ENCODE measurements at places on chromosomes 12 and 14. TPM values are rescaled to one million over a fixed set of nuclear protein-coding genes. Genes with fewer than 3 reads are reported as not detected.
A peak's percentile ranks its signal among the peaks of the same experiment; 100 is the strongest.

DNA sequence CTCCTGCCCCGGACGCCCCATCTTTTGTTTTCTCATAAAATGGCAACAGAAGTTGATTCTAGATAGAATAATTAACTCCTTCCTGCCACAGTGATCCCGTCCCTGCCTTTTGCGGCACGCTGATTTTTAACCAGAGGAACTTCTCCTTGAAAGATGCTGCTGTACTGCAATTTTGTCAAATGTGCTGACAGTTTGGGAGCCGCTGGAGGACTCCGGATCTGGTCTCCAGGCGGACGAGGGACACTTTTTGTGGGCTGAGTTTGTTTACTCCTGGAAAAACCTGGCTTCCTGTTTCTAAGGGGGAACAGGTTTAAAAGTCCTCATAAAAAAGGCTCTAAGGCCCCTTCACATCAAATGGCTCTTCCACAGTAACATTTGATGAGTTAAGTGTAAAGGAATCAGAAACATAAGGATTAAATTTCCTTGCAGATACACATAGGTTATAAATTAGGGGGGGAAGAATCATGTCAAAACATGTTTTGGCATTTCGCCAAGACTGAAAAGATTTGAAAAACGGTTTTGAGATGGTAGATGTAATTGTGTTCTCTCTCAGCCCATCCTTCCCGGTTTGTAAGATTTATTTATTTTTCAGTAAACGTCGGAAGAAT is 15.5 kb downstream of the FZD10 start:
- H3K4me3 ChIP-seq = no peak overlapping the region
- H3K4me1 ChIP-seq = no peaks in the 10 kb centered on the region
- no peaks in the 10 kb centered on the region for H3K36me3 ChIP-seq
- no peak for DNase-seq

DNA sequence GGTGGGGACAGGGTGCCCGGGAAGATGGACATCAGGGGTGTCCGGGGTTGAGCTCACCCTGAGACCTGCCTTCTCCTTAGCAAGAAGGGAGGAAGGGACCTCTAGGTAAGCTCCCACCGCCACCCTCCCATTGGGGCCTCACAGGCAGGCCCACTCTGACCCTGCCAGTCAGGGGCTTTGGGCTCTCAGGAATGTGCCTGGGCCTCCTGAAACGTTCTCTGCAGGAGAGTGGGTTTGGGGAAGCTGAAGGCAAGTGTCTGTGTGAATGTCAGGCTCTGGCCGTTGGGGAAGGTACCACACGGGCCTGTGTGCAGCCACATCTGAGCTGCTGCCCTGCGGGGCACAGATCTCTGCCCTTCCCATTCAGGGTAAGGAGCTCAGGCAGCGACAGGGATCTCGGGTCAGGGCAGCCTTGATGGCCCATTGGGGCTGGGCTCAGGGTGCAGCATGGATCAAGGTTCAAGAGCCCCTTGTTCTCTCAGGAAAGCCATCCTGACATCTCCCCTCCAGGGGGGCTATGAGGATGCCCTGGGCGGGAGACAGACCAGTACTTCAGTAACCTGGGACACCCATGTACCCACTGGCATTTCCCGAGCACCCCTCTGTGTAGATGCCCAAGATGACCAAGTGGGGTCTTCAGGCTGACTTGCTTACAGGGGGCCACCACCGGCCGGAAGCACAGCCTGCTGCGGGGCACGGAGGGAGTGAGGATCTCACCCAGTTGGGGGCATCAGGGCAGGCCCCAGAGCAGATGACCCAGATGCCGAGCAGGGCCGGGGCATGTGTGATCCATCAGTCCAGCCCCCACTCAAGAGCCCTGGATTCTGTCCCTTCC is 29.7 kb downstream of the FAM222A start:
- H3K27ac ChIP-seq = peak overlapping the region; percentile 45
- no peak for DNase-seq
- peaks cover 30% of the 10 kb centered on the region for H3K4me1 ChIP-seq
- H3K27me3 ChIP-seq = no peaks in the 10 kb centered on the region

DNA sequence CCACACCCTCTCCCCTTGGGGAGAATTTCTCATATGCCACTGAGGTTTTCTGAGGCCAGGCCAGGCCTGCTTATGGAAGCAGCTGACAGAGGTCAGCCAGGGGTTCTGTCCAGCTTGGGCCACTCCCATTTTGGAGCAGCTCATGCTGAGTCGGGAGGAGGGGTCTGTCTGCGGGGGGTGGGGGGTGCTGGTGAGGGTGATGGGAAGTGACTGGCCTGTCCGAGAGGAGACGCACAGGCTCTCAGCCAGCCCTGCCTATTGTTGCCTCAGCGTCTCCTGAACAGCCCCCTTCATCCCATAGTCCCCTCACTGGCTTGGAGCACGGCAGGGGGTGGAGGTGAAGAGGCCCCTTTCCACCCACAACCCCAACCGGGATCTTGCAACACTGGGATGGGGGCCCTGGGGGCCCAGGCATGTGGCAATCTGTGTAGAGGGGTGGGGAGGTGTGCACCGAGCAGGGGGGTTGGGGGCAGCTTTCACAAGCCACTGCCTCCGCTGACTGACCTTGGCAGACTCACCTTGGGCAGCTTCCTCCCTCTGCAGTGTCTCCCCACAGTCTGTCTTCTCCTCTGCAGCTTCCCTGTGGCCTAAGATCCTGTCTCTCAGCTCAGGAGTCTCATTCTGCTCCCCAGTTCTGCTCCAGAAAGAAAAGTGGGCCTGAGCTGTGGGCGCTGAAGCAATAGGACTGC is 5.5 kb downstream of the CEBPE start:
- no peak for DNase-seq
- peaks cover 13% of the 10 kb centered on the region for H3K27me3 ChIP-seq
- H3K27ac ChIP-seq = no peak overlapping the region
- no peaks in the 10 kb centered on the region for H3K4me1 ChIP-seq
- H3K4me3 ChIP-seq = no peak overlapping the region

DNA sequence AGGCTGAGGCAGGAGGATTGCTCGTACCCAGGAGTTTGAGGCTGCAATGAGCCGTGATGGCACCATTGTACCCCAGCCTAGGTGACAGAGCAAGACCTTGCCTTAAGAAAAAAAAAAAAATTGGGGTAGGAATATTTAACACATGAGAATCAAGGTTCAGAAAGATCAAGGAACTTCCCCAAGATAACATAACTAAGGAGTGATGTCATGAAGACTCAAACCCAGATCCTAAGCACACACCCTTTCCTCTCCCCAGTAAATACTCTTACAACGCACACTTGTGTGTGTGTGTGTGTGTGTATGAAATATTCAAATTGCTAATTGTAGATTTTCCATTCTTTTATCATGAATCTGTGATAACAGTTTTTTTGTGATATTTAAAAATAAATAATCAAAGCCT is 90.6 kb upstream of the NUDT4 start:
- no peak overlapping the region for H3K4me3 ChIP-seq
- H3K36me3 ChIP-seq = no peaks in the 10 kb centered on the region
- H3K4me1 ChIP-seq = no peaks in the 10 kb centered on the region

GRCh38 chr14:56686416-56686815 is 106.8 kb downstream of the TMEM260 start:
- H3K36me3 ChIP-seq = no peaks in the 10 kb centered on the region
- no peaks in the 10 kb centered on the region for H3K27me3 ChIP-seq
- no peak overlapping the region for H3K4me3 ChIP-seq
- no peak overlapping the region for H3K27ac ChIP-seq

DNA sequence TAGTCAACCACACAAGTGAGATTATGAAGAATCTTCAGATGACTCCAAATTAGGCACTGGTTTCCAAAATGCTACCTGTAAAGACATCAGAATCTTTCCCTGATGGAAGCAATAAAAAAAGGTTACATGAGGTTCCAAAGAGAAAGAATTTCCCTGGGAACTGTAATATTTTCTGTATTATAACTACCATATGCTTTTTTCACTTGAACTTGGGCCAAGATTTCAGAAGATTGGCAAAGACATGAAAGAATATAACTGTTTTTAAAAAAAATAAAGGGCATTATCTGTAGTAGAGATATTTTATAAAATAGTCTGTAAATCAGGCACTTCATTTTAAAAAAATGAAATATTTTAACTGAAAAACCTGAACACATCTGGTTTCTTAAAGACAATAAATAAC is 12.9 kb downstream of the HECTD1 start:
- H3K4me1 ChIP-seq = peaks cover 7% of the 10 kb centered on the region
- DNase-seq = no peak
- peak overlapping the region; percentile 8 for H3K27ac ChIP-seq
- no peaks in the 10 kb centered on the region for H3K27me3 ChIP-seq
- no peaks in the 10 kb centered on the region for H3K36me3 ChIP-seq

- no peaks in the 10 kb centered on the region for H3K27me3 ChIP-seq
- H3K27ac ChIP-seq = no peak overlapping the region
- H3K4me1 ChIP-seq = no peaks in the 10 kb centered on the region
- H3K4me3 ChIP-seq = no peak overlapping the region
- H3K36me3 ChIP-seq = no peaks in the 10 kb centered on the region
- DNase-seq = no peak
These were observed 40.2 kb upstream of the NT5DC3 start for GRCh38 chr12:103881261-103881660.

- H3K4me3 ChIP-seq = peak overlapping the region; percentile 75
- no peaks in the 10 kb centered on the region for H3K36me3 ChIP-seq
- no peaks in the 10 kb centered on the region for H3K27me3 ChIP-seq
- peaks cover 13% of the 10 kb centered on the region for H3K4me1 ChIP-seq
- DNase-seq = peak; percentile 60
These were observed 1.2 kb downstream of the SRGAP1 start for GRCh38 chr12:63845726-63846125.

GRCh38 chr14:73025544-73025943 is 1.4 kb downstream of the ZFYVE1 start:
- H3K27me3 ChIP-seq = no peaks in the 10 kb centered on the region
- no peaks in the 10 kb centered on the region for H3K36me3 ChIP-seq
- H3K4me3 ChIP-seq = peak overlapping the region; percentile 50
- no peak overlapping the region for H3K27ac ChIP-seq
- DNase-seq = no peak

GRCh38 chr14:96053600-96054381 is 14.6 kb downstream of the C14orf132 start:
- H3K4me3 ChIP-seq = no peak overlapping the region
- H3K27ac ChIP-seq = peak overlapping the region; percentile 7
- DNase-seq = peak; percentile 54
- no peaks in the 10 kb centered on the region for H3K36me3 ChIP-seq
- H3K4me1 ChIP-seq = no peaks in the 10 kb centered on the region

DNA sequence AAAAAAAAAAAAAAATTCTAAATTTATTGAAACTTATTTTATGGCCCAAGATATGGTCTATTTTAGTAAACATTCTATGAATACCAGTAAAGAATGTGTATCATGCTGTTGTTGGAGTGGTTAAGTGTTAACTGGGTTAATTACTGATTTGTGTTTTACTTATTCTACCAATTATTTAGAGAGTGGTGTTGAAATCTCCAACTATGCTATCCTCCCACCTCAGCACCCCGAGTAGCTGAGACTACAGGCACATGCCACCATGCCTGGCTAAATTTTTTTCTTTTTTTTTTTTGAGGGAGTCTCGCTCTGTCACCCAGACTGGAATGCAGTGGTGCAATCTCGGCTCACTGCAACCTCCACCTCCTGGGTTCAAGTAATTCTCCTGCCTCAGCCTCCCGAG is 72.2 kb downstream of the R3HDM2 start:
- DNase-seq = no peak
- no peaks in the 10 kb centered on the region for H3K4me1 ChIP-seq
- no peaks in the 10 kb centered on the region for H3K36me3 ChIP-seq
- H3K4me3 ChIP-seq = no peak overlapping the region
- no peak overlapping the region for H3K27ac ChIP-seq
- no peaks in the 10 kb centered on the region for H3K27me3 ChIP-seq

GRCh38 chr12:87270919-87271318 is 758.3 kb downstream of the C12orf50 start:
- no peak for DNase-seq
- H3K27ac ChIP-seq = no peak overlapping the region
- H3K4me3 ChIP-seq = no peak overlapping the region
- no peaks in the 10 kb centered on the region for H3K27me3 ChIP-seq

- H3K4me1 ChIP-seq = no peaks in the 10 kb centered on the region
- no peak overlapping the region for H3K27ac ChIP-seq
- H3K36me3 ChIP-seq = no peaks in the 10 kb centered on the region
- H3K4me3 ChIP-seq = no peak overlapping the region
- no peaks in the 10 kb centered on the region for H3K27me3 ChIP-seq
These were observed 378.8 kb downstream of the ALG10 start for GRCh38 chr12:34400986-34401658.

GRCh38 chr14:44369401-44370123 is 137.5 kb downstream of the FSCB start:
- H3K4me3 ChIP-seq = no peak overlapping the region
- H3K4me1 ChIP-seq = no peaks in the 10 kb centered on the region
- H3K27me3 ChIP-seq = no peaks in the 10 kb centered on the region
- no peaks in the 10 kb centered on the region for H3K36me3 ChIP-seq
- no peak for DNase-seq
- no peak overlapping the region for H3K27ac ChIP-seq

- peak overlapping the region; percentile 97 for H3K27ac ChIP-seq
- peak; percentile 71 for DNase-seq
- peak overlapping the region; percentile 85 for H3K4me3 ChIP-seq
- H3K4me1 ChIP-seq = peaks cover 49% of the 10 kb centered on the region
- no peaks in the 10 kb centered on the region for H3K36me3 ChIP-seq
- H3K27me3 ChIP-seq = no peaks in the 10 kb centered on the region
These were observed 1.3 kb downstream of the PLEKHG3 start for GRCh38 chr14:64705381-64706118.

GRCh38 chr14:77116172-77116817 is 18.2 kb downstream of the CIPC start:
- no peaks in the 10 kb centered on the region for H3K36me3 ChIP-seq
- no peak for DNase-seq
- no peak overlapping the region for H3K4me3 ChIP-seq
- no peak overlapping the region for H3K27ac ChIP-seq
- H3K4me1 ChIP-seq = no peaks in the 10 kb centered on the region
- H3K27me3 ChIP-seq = no peaks in the 10 kb centered on the region

- no peaks in the 10 kb centered on the region for H3K36me3 ChIP-seq
- no peak overlapping the region for H3K4me3 ChIP-seq
- DNase-seq = no peak
These were observed 184.9 kb upstream of the MYL2 start for GRCh38 chr12:111105294-111105693.

GRCh38 chr12:87836190-87836589 is 193.0 kb downstream of the C12orf50 start:
- H3K36me3 ChIP-seq = no peaks in the 10 kb centered on the region
- H3K4me3 ChIP-seq = no peak overlapping the region
- DNase-seq = no peak
- no peak overlapping the region for H3K27ac ChIP-seq
- H3K4me1 ChIP-seq = no peaks in the 10 kb centered on the region

Gene NOVA1
- 2.7 TPM for total RNA-seq

Gene FAM186B
- total RNA-seq = 0.17 TPM

Gene PDE3A
- total RNA-seq = 61.6 TPM

Gene DACT1
- total RNA-seq = 19.6 TPM

Gene SLCO1A2
- 3.9 TPM for total RNA-seq

Gene ZNF891
- total RNA-seq = 2.2 TPM

Gene LIN52
- 14.3 TPM for total RNA-seq

Gene APPL2
- 74.1 TPM for total RNA-seq

Gene SLC2A3
- 76.3 TPM for total RNA-seq

Gene BRMS1L
- 14.2 TPM for total RNA-seq

Gene RAB15
- 34.0 TPM for total RNA-seq

All from hepatocyte (in vitro differentiated cells).